ENCODE measurements at places on chromosomes 1 and 21.

DNA sequence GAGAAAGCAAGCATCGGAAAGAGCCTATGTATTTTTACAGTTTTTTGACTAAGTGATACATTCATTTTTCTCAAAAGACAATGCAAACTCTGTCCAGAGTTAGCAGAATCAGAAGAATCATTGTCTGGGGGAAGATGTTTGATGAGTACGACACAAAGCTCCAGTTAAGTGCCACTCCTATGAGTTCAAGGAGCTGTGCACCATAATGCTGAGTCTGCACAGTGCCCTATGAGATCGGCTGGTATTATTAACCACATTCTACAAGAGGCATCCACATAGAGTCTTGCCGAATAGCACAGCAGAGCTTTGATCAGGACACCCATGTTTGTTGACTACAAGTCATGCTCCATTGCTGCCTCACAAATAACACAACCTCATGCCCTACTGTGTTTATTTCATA lies 54.9 kb upstream of the RAP1GAP start:
- no peak for DNase-seq

- no peak for DNase-seq
Measured at GRCh38 chr1:22236166-22236565, 93.3 kb upstream of the WNT4 start.

GRCh38 chr1:112538883-112539282 lies 30.1 kb downstream of the WNT2B start:
- DNase-seq: no peak

DNA sequence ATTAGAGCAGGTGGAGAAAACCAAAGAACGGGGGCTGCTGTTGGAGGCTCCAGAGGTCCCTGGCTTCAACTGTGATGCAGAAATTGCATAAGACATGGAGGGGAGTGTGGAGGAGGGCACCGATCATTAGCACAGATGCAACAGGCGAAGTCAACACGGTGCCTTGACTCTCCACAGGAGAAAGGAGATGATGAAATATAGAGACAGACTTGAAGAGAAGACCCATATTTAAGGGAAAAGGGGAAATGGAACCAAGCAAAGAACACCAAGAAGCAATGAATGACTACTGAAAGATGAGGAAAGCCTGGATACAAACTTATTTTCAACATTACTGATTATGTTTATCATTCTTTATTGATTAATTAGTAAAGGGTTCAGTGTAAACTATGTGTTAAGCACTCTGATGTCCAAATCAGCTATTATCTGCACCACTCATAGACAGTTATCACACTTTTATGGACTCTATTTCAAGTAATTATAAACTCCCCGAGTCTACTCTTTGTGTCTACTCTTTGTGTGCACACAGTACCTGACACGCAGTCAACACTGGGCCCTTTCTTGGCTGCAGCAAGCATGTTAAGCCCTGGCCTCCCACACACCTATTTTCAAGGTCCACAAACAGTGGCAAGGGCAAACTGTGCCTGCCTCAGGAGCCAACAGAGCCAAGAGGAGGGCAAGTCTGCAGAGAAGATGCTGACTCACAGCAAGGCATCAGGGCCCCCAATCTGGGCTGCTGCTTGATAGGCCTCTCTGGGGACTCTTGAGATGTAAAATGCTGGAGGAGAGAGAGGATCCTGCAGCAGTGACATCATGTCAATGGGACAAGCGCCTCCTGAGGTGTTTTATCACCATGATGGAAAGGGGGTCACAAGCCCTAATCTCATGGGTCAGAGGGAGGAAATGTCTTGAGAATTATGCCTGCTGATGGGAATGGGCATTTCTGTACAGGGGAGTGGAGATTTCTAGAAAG lies 17.6 kb downstream of the PCNX2 start:
- DNase-seq: no peak

- DNase-seq: no peak
Measured at GRCh38 chr1:100924991-100925390, 29.1 kb downstream of the SLC30A7 start.

GRCh38 chr1:174060090-174060489 lies 37.9 kb upstream of the RC3H1 start:
- DNase-seq: no peak

- no peak for DNase-seq
Measured at GRCh38 chr1:108179018-108179417, 21.1 kb downstream of the SLC25A24 start.

- no peak for DNase-seq
Measured at GRCh38 chr1:156999596-157000320, 45.8 kb downstream of the ARHGEF11 start.

GRCh38 chr1:185207170-185207569 lies 50.2 kb downstream of the SWT1 start:
- no peak for DNase-seq

- no peak for DNase-seq
Measured at GRCh38 chr1:168739908-168740307, 10.9 kb upstream of the DPT start.

DNA sequence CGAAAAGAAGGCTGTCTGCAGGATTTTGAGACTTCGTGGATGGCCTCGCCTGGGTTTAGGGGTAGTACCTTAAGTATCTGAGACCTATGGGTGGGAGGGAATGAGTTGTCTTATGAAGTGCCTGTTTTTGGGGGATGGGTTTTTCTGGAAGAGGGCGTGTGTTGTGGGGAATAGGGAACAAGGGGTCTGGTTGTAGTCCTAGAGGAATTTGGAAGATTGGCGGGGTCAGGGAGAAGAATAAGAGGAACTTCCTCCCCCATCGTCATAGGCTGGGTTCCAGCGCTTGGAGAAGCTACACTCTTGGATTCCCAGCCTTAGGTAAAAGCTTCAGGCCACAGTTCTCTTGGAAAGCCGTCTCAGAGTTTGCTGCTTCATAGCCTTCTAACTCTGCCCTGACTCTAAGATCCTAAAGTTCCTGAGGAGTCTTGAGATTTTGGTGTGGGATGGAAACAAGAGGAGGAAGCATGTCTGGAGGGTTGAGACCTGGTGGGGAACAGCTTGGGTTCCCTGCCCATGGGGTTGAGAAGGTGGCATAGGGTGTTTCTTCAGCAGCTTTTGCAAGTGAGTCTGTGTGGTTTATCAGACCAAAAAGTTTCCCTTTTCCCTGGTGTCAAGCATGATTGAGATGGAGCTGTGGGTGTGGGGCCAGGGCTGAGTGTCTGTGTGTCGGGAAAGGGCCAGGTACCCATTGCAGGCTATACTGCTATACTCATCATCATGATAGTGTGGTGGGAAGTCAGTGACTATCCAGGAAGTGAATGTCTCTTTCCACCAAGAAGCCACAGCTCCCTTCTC lies 1.8 kb downstream of the VANGL2 start:
- DNase-seq: no peak

DNA sequence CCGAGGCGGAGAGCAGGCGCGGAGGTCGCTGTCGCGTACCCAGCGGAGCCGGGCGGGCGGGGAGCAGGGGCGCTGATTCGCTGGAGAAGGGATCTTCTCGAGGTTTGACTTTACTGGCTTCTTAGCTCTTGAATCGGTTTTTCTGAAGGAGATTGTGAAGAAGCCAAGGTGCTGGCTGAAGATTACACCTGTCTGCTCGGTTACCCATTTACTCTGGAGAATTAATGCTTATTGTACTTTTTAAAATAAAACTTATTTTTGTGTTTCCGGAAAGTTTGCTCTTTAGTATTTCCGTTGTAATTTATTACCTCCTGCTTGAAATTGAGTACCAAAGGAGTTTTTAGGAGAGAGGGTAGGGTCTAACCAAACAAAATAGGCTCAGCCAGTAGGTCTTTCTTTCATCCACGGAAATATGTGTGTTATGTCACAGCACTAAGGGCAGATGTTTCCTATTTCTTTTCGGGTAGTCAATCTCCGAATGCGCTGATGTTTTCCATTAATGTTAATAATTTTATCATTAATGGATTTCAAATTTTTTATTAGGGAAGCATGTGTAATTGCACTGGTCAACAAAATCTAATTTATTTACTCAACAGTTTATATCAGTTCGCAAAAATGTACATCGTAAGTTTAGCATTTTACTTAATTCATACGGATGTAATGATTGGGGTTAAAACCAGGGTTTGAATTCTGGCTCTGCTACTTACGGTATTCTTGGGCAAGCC lies 510 bp upstream of the GNG5 start:
- DNase-seq: no peak

DNA sequence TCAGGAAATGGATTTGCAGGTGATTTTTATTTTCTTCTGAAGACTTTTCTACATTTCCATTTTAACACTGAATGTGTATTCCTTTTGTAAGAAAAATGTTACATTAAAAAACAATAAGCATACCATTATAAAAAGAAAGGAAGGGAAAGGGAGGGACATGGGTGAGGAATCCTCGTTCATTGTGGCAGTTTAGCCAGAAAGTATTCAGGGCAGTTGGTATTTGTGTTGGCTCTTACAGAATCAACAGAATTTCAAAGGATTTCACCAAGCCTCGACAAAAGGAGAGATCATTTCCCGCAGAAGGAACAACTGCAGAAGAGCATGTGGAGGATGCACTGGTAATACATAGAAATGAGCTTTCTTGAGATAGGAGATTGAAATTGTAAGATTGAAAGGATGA lies 35.0 kb downstream of the PLD5 start:
- no peak for DNase-seq

DNA sequence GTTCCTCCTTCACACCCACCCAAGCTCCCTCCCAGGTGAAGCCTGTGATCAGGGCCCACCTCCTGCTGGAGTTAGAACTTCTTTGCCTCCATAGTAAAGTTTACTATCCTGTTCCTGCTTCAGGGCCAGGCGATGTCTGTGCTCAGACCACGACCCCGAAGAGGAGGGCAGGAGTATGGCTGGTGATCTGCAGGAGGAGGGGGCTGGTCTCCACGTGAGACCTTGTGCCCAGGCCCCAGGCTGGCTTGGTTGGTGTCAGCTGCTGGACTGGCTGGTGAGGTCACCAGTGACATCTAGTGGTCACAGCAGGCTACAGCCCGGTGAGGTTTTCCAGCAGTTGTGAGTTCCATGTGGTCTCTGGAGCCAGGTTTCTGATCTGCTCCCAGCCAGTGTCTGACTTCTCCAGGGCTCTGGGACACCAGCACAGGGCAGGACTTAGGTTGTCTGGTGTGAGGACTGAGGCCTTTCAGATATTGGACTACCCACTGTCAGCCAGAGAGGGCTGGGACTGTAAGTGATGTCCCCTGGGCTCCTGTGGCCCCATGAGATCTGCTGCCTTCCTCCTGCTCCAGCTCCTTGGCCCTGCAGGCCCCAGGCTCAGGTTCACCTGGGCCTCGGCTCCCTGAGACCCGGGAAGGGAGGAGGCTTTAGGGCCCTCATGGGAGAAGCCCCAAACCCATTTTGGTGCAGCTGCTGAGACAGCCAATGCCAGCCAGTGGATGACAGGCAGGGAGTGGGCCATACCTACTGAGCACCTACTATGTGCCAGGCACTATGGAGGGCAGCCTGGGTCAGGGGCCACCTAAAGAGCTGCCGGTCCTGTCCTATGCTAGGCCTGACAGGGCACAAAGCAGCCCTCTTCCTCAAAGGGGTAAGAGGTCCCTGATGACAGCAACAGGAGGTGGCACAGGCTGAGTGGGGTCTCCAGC lies 6.0 kb upstream of the UBL4B start:
- DNase-seq: peak; percentile 35

GRCh38 chr1:1703796-1704195 lies 11.2 kb upstream of the SLC35E2B start:
- DNase-seq: no peak

DNA sequence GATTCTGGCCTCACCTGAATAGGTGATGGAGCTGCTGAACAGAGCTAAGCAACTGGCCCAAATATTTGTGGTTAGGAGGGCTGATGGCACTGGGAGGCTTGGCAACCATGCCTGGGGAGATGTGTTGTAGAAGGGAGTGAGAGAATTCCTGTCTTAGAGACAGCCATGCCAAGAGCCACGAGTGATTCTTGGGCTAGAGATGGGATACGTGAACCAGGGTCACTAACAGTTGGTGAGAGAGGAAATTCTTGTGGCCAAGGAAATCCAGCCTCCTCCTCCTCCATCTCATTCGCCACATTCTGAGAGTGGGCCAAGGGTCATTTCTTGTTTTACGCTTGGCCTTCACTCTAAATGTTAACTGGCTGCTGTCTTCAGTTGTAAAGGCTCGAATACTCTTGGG lies 46.3 kb downstream of the NGF start:
- no peak for DNase-seq

- no peak for DNase-seq
Measured at GRCh38 chr1:115980998-115981993, 5.0 kb downstream of the SLC22A15 start.

DNA sequence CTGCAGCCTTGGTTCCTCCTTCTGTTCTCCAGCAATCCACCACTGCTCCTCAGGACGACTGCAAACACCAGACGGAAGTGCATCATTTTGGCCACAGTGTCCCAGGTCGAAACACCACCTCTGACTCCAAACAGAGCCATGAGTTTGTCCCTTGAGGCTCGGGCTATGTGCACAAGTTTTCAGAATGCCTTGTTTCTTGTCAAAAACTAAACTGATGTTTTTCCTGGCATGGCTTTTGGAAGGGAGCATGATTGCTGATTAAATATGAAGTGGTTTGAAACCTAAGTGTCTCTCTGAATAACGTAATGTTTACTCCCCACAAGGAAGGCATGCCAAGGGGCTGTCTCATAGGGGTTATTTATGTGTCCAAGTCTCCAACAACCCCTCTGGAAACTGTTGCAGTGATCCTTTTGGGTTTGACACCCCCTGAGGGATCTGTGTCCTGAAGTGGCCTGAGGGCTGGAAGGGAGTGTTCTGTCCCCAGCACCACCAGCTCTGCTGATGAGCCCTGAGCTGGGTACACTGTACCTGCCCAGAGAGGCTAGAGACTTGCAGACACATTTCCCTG lies 132.7 kb downstream of the PLPP3 start:
- no peak for DNase-seq

DNA sequence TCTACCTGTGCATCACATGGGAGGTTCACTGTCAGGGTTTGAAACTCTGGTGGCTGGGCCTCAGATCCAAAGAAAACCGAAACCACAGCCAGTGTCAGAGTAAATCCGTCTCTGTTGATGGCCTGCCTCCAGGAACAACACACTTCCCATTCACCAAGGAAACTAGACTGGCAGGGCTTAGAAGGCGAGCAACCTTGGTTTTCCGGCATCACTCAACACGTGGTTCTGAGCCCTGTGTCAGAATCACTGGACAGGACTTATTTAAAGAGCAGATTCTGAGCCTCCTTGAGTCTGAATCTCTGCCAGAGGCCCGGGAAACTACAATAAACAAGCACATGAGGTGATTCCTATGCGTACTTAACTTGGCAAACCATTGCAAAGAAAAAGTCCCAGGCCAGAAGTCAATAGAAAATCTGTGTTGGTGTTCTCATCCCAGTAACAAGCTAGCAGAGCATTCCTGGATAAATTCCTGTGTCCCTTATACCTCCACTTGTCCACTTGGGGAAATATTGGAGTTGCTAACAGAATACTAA lies 70.0 kb downstream of the KCTD3 start:
- no peak for DNase-seq

Measured in activated T-helper 1 cell treated with anti-CD3 and anti-CD28 coated beads, Interleukin-2, amount 50 U/mL, for 16 hours (primary cell).